ENCODE measurements at places on chromosomes 12 and 14.

GRCh38 chr12:34625116-34625515, 602.8 kb downstream of the ALG10 start:
- DNase-seq, result no peak

DNA sequence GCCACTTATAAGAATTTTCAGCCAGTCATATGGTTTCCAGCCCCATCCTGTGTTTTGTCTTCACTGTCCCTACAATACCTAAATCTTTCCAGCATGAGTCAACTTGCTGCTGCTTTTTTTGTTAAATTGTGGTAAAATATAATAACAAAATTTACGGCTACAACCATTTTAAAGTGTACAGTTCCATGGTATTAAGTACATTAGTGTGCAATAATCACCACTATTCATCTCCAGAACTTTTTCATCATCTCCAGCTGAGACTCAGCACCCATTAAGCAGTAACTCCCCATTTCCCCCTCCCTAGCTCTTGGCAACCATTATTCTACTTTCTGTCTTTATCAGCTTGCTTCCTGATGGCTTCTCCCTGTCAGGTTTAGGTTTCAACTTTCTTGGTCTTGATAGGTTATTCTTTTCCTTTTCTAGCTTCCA, 39.1 kb downstream of the FRS2 start:
- no peak for DNase-seq

DNA sequence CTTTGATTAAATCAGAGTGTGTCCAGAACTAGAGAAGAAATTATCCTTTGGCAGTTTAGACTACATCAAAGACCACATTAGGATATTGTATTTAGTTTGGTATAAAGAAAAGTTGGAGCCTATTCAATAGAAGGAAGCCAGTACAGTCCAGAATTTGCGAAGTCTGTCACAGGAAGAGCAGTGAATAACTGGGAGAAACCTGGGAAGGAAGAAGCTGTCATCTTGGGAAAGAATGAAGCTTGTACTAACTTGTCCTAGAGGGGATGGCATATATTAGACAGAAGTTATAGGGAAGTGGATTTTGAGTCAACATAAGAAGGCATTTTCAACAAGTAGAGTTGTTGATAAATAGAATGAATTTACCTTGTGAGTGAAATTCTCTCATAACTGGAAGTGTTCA, 386.7 kb downstream of the LRIG3 start:
- DNase-seq, result no peak

GRCh38 chr14:71408362-71409030, 501.2 kb downstream of the PCNX1 start:
- DNase-seq, result no peak

Data from CD4-positive, alpha-beta T cell treated with Interleukin-21 for 1 hour (primary cell).